Activated CD8-positive, alpha-beta T cell treated with anti-CD3 and anti-CD28 coated beads for 36 hours (primary cell): ENCODE measurements at places on chromosomes 16 and 17.

GRCh38 chr16:67327743-67328142, 1.1 kb downstream of the LRRC36 start:
- no peak for DNase-seq

DNA sequence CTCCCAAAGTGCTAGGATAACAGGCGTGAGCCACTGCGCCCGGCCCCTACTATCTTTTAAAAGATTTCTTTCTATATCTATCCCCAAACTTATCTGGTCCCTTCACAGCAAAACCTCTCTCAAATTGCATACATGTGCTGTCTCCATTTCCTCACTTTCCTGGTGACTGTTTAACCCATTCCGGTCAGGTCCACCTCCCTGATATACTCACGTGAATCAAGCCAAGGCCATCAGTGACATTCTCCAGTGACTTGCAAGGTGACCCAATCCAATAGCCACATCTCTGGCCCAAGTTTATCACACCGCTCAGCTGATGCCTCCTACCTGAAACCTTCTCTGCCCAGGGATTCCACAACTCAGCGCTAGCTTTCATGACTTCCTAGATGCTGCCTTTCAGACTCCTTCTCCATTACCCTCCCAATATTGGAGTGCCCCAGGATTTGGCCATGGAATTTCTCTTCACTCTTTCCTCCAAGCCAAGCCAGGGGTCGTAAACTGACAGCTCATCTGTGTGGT, 1.4 kb upstream of the CTCF start:
- no peak for DNase-seq

DNA sequence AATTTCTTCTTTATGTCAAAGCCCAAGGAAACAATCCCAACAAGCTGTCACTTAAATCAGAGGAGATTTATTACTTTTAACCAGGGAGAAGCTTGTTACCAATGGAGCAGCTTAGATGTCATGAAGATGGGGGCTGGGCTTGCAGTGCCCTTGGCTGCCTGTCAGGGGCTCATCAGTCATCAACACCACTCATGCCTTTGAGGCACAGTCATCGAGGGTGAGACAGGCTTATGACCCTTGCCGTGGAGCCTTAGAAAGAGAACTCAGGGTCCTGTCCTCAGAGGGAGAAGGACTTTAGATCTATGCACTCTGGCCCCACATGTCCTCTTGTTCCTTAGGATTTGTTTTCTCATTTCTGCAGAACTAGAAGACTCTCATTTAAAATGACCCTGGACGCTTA, 318.3 kb downstream of the CBLN1 start:
- no peak for DNase-seq

GRCh38 chr17:46158323-46159296, 34.6 kb downstream of the KANSL1 start:
- no peak for DNase-seq

GRCh38 chr16:85536073-85536410, 77.1 kb upstream of the GSE1 start:
- DNase-seq, result no peak

GRCh38 chr17:8798846-8799569, at the start of gene MFSD6L:
Gene MFSD6L, minus strand, starts transcription at chr17:8799365. Its CDS starts 245 bp downstream, at chr17:8799120.
- peak; percentile 28 for DNase-seq

DNA sequence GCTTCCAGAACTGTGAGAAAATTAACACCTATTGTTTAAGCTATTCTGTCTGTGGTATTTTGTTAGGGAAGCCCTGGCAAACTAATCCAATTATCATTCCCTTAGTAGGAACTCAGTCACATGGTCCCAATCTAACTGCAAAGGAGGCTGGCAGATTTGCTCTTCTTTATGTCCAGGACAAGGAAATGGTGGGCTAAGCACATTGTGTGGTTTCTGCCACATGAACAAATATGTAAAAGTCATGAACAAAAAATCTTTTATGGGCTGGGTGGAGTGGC, 278.6 kb upstream of the RPL38 start:
- no peak for DNase-seq

GRCh38 chr17:14772776-14773175, 471.9 kb downstream of the HS3ST3B1 start:
- DNase-seq, result no peak

DNA sequence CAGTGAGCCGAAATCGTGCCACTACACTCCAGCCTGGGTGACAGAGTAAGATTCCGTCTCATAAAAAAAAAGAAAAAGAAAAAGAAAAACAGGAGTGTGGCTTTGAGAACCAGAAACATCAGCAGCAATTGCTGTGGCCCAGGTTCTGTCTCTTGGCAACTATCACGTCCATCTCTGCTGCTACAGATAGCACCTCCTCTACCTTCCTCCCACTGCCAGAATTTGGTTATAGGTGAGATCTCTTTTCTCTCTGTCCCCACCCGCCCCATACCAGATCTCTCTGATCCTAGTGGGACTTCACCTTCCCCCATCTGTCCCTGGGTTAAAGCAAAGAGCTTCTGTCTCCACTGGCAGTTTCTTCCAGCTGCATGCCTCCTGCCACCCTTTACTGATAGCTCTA, 3.1 kb downstream of the TLCD2 start:
- DNase-seq, result no peak

DNA sequence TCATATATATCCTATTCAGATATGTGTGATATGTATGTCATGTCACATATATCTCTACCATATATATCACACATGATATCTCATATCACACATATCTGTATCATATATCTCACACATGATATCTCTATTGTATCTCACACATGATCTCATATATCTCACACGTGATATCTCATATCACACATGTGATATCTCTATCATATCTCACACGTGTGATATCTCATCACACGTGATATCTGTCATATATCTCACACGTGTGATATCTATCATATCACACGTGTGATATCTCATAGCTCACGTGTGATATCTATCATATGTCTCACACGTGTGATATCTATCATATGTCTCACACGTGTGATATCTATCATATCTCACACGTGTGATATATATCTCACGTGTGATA, 240.7 kb downstream of the MAP2K4 start:
- DNase-seq, result no peak

DNA sequence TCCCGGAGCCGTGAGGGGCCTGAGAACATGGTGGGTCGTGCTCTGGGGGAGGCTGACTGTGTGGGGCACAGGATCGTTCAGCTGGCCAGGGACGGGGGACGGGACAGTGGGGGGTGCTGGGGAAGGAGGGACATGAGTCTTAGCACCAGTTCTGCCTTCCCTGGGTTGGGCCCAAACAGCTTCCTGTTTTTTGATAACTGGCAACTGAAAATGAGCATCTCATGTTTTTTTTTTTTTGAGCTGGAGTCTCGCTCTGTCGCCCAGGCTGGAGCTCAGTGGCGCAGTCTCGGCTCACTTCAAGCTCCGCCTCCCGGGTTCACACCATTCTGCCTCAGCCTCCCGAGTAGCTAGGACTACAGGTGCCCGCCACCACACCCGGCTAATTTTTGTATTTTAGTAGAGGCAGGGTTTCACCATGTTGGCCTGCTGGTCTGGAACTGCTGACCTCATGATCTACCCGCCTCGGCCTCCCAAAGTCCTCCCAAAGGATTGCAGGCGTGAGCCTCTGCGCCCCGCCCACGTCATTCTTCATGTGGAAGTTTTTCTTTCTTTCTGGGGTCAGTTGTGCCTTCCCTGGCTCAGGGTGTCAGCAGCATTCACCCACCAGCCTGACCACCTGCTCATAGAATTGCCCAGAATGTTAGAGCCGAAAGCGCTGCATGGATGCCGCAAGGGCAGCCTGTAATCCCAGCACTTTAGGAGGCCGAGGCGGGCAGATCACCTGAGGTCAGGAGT, 6.4 kb downstream of the ASPSCR1 start:
- DNase-seq, result no peak

- no peak for DNase-seq
These were observed 86.2 kb downstream of the ITFG1 start for GRCh38 chr16:47374629-47375028.

DNA sequence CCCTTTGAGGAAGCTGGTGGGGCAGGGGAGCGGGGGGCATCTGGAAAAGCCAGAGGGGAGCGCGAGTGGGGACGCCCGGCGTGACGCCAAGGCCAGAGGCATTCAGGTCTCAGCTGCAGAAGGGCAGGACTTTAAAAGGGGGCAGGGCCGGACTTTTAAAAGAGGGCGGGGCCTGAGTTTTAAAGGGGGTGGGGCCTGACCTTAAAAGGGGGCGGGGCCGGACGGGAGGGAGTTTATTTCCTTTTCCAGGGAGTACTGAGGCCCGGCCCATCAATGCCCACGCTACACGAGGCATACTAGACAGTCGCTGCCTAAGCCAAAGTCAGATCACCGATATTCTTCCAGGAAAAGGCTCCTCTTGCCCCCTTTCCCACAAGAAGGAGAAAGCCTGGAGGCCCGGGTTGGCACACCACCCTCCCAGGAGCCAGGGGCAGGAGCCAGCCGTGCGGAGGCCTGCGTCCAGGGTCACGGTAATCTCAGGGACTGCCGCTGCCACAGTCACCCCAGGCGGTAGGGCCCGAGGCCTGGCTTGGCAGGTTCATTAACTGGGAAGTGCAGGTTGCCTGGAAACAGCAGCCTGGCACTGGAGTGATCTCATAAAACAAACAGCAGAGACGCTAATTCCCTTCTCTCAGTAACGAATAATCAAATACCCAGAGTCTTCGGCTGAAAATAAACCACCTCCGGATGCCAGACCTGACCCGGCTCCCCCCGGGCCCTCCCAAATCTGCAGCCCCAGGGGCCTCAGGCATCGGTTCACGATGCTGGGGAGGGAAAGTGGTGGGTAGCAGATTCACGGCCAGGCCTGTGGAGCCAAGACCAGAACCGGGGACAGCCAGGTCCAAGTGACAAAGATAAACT, 90.7 kb downstream of the TIMM22 start:
- DNase-seq, result peak; percentile 32

GRCh38 chr17:27654136-27654535, 23.1 kb downstream of the LGALS9 start:
- DNase-seq, result no peak

- no peak for DNase-seq
These were observed 7.5 kb upstream of the KREMEN2 start for GRCh38 chr16:2956579-2956956.

DNA sequence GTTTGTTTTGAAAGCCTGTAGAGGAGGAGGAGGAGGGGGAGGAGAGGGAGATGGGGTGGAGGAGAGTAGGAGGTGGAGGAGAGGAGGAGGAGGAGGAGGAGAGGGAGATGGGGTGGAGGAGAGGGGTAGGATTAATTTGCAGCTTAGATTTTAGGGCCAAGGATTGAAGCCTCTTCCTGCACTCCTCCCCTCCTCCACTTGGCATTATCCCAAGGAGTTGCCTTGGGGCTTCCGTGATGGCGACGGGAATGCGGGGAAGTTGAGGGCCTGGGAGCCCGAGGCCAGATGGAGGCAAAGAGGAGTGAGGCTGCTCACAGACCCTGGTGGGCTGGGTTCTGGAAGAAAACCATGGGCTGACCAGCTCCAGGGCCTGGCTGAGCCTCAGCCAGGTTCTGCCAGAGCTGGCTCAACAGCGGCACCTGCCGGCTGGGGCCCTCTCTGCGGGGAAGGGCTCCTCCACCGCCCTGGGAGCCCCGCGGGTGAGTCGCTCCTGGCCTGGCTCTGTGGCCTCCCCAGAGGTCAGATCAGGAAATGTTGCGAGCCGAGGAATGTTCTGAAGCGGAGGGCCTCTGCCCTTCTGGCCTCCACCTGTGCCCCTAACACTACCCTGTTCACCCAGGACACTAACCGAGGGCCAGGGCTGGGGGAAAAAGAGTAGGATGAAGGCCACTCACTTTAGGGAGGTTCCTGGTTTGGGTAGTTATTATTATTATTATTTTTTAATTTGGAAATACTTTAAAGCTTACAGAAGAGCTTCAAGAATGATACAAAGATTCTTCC, 23.9 kb upstream of the FMNL1 start:
- DNase-seq, result peak; percentile 91

DNA sequence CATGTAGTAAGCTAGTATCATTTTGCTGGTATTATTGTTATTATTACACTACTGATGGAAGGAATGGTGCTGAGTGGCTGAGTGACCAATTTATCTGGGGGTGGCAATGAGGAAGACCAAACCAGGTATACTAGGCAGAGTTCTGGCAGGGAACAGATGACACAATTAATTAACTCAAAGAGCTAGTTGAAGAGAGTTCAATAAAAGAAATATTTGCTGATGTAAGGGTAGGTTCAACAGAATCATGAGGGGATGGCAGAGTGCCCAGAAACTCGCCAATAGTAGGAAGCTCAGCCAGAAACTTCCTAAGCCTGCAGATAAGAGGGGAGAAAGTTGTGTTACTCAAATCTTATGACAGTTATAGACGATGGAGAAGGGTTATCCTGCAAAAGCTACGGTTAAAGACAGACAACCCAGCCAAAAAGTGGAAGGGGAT, 352.5 kb downstream of the KCNJ2 start:
- DNase-seq, result no peak

- DNase-seq, result no peak
These were observed 36.9 kb downstream of the MMD start for GRCh38 chr17:55384643-55385232.

DNA sequence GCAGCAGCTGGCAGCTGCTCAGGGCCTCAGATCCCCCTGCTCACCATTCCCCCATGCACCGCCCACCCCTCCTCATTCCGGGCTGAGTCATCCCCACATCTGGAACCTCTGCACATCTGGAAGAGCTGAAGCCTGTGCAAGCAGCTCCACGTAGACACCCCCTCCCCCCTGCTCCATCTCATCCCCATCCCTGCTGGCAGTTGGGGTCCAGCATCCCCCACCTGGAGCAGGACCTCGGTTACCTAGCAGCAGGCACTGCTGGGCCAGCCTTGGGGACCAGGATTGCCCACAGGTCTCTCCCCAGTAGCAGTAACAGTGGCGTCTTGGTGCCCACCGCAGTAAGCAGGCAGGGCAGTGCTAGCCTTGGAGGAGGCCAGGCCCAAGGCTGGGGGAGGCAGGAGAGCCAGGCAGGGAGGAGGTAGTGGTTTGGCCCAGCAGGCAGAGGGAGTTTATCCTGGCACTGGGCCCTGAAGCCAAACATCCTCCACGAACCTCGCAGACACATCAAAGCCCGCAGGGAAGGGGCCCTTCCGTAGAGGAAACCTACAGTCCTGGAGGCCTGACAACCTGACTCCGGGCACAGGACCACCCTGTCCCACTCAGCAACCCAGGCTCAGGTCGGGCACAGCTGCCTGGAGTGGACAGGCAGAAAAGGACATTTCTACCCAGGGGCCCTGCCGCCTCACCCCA, 7.7 kb upstream of the TMEM92 start:
- no peak for DNase-seq

DNA sequence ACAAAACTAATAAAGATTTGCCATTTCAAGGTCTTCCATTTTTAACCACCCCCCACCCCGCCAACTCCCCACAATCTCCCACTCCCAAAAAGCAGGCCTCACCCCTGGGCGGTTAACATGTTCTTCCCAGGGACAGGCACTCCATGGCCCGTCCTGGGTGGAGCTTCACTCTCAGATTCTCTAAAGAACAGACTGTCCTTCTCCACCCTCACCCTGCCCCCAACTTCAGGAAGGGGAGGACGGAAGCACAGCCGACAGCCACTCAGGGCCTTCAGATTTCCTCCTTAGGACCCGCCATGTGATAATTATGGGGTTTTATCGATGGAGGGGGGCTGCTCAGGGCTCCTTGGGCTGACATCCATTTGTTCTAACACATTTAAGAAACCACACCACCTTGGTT, 61.9 kb downstream of the ZFHX3 start:
- DNase-seq, result no peak

GRCh38 chr17:80927791-80928216, 63.8 kb upstream of the CHMP6 start:
- no peak for DNase-seq

GRCh38 chr17:3401786-3402185, 3.6 kb upstream of the OR1E1 start:
- DNase-seq, result no peak

GRCh38 chr16:85149776-85150175, 37.5 kb upstream of the CIBAR2 start:
- DNase-seq, result no peak
